ENCODE measurements at places on chromosomes 4 and X.

DNA sequence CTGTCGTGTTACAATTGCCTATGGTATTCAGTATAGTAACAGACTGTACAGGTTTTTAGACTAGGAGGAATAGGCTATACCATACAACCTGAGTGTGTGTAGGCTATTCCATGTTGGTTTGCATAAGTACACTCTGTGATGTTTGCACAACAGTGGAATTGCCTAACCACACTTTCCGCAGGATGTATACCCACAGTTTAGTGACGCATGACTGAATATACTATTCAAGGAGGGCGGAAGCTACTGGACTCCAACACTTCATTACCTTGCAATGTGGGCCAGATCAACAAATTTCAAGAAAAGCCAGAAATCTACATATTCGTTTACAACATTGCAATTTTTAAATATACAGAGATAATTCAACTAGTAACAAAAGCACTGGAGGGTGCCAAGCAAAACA, 317.2 kb downstream of the PDGFC start:
- DNase-seq = no peak

GRCh38 chrX:8273451-8273895, 102.4 kb upstream of the VCX2 start:
- DNase-seq = no peak

DNA sequence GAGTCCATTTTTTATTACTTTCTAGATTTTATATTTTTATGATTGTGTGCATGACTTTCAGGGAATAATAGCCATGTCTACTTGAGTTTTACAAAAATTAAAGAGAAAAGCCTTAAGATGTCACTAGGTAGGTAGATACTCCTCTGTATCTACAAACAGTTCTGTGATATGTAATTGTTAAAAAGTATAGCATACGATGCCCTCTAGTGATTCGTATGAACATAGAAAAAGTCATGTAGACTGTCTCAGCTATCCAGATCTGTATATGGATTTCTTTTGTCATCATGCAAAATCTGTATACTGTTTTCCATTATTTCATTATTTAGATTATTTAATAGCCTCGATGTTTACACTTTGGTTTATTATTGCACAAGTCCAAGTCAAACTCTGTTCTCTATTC, 856.6 kb downstream of the CENPC start:
- DNase-seq = peak; percentile 80

GRCh38 chrX:30230395-30230794, at the start of gene MAGEB3:
Gene MAGEB3 (plus strand): TSS chrX:30230657. CDS start chrX:30235925, 5,268 bp downstream.
- DNase-seq = no peak

GRCh38 chr4:40190880-40191815, 5.7 kb upstream of the RHOH start:
- no peak for DNase-seq

DNA sequence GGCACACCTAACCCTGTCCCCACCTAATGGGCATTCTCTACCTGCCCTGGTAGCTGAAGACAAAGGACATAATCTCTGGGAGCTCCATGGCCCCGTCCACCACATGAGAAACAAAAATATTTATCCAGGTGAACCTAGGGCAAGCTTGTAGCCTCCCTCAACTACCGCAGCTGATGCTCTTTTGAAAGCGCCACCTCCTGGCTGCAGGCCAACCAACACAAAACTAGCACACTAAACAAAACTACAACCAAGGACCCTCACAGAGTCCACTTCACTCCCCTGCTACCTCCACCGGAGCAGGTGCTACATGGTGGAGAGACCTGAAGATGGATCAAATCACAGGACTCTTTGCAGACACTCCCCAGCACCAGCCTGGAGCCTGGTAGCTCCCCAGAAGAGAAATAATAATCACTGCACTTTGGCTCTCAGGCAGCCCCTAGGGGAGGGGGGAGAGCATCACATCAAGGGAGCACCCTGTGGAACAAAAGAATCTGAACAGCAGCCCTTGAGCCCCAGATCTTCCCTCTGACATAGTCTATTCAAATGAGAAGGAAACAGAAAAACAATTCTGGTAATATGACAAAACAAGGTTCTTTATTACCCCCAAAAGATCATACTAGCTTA, 111.3 kb upstream of the ATP8A1 start:
- no peak for DNase-seq

GRCh38 chr4:156154978-156155377, 201.3 kb upstream of the CTSO start:
- peak; percentile 15 for DNase-seq

GRCh38 chrX:71542825-71543224, 9.9 kb downstream of the OGT start:
- DNase-seq = no peak

DNA sequence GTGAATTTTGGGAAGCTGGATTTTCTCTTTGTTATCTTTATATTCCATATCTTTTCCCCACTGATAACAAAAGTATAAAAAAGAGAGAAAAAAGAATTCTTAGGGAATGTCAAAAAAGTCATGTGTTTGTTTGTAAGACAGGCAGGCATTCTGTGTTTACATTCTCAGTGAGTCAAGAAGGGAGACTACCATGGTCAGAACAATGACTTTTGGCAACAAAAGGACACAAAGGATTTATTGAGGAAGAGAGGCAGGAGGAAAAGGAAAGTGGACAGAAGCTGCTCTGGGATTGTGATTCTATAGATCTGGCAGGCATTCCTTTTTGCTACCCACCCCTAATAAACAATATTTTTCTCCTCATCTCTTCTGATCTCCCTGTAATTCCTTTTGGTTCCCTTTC, 5.9 kb upstream of the ANK2 start:
- DNase-seq = peak; percentile 12

DNA sequence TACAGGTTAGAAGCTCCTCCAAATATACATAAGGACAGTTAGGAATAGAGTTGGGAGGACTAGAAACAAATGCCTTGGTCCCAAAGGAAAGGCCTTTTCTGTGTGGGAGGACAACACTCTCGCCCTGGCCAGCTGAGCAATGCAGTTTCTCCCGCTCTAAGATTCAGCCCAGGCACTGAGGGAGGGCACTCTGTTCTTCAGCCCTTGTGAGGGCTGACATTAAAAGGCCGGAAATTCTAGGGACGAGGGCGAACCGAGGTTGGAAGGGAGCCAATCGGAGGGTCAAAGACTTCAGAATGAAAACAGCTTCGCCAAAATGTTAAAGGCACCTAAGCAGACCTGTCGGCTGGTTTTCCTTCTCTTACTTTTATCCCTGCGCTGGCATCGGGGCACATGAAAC, 2.9 kb upstream of the PTCHD1 start:
- DNase-seq = no peak

GRCh38 chrX:112935029-112935428, 94.4 kb upstream of the AMOT start:
- DNase-seq = no peak

Measured in fibroblast of the aortic adventitia (primary cell).